Stimulated activated CD4-positive, alpha-beta T cell treated with anti-CD3 and anti-CD28 coated beads, Interleukin-4, amount 100 ng/mL, for 4 hours (primary cell): ENCODE measurements at places on chromosomes 13 and 19.
A peak's percentile ranks its signal among the peaks of the same experiment; 100 is the strongest.

DNA sequence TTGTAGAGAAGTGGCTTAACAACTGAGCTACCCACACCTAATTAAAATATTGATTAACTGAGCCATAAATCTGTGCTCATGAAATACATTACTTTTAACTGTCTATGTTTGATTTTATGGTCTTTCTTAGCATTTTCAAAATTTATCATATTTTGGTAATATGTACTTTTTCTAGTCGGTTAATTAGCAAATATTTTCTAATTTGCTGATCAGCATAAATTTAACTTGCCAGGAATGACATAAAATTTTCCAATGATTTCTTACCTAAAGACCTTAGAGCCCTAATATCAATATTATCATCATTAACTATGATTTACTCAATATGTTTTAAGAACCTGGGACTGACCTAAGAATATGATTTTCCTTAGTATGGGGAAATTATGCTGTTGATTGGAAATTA lies 19.9 kb upstream of the COG6 start:
- no peak for DNase-seq

- DNase-seq: no peak
Measured at GRCh38 chr13:113901231-113901630, 37.4 kb upstream of the GAS6 start.

GRCh38 chr13:91664039-91664438 lies 265.6 kb downstream of the GPC5 start:
- no peak for DNase-seq

GRCh38 chr13:58376775-58377174 lies 745.2 kb downstream of the PCDH17 start:
- DNase-seq: no peak

DNA sequence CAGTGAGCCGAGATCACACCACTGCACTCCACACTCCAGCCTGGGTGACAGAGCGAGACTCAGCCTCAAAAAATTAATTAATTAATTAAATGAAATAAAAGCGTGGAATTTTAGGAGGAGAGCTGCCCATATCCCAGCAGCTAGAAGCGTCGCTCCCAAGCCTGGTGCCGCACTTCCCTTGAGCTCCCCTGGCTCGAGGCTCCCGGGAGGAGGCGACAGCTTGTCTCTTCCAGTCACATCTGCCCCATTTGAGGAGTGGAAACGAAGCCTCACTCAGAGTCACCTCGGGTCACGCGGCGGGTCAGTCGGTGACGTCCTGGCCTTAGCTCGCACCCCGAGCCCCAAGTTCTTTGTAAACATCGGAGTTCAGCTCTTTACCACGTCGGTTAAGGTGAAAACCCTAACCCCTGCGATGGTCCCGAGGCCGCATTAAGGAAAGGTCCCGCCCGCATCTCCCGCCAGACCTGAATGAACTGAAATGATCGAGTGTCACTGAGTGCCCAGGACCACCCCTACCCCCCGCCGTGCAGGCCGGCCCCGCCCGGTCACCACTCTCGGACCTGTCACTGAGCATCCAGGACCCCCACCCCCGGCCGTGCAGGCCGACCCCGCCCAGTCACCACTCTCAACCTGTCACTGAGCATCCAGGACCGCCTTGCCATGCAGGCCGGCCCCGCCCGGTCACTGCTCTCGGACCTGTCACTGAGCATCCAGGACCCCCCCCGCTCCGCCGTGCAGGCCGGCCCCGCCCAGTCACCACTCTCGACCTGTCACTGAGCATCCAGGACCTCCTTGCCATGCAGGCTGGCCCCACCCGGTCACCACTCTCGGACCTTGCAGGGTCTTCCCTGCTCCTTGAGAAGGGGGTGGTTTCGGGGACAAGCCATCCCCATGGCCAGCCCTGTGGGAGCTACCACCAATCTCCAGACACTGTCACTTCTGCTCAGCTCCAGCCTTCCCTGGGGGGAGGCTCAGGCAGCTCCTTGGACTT lies 176.9 kb downstream of the KDM4B start:
- no peak for DNase-seq

- DNase-seq: no peak
Measured at GRCh38 chr13:62512194-62513141, 1096.8 kb upstream of the PCDH20 start.

DNA sequence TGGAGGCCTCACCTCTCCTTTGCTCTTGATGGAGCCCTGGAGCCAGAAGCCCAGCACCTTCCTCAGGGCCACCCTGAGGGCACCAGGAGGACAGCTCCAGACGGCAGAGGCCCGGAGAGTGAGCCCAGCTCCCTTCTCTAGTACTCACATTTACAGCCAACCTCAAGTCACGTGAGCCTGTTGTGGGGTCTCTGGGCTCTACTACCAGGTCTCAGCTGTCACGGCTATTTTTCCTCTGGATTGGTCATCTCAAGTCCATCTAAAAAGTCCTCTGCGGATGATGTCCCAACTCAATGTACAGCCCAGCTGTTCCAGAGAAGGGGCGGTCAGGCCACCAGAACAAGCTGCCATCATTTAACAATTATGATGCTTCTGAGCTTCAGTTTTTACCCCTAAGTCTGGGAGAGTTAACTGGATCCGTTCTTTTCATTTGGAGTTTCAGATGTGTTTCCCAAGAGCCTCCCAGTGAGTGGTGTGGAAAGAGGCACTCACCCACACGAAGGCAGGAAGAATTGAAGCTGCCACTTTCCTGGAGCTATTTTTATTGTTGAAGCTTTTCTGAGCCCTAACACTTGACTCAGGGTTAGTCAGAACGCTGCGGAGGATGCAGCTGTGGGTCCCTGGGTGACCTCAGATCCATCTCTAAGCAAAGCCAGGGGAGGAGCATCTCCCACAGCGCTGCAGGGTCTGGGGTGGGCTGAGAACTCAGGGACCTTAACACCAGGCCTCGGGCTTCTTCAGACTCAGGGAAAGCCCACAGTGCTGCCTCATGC lies 143.5 kb upstream of the UBL3 start:
- DNase-seq: no peak

DNA sequence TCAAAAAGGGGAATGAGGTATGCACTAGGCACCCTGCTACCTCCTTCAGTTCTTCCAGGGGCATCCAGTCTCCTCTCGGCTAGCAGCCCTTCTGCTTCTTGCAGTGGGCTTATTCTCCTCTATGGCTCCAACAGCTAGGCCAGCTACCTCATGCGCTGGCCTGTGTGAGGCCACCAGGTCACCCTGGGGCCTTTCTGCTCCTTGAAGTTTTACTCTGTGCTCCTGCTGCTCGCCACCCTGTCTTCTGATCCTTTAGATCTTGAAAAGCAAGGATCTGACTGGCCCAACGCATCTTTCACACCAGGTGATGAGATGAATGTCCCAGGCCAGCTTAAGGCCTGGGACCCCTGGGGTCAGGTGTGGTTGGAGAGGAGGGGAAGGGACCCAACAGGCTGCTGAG lies 66.2 kb downstream of the RUBCNL start:
- no peak for DNase-seq

DNA sequence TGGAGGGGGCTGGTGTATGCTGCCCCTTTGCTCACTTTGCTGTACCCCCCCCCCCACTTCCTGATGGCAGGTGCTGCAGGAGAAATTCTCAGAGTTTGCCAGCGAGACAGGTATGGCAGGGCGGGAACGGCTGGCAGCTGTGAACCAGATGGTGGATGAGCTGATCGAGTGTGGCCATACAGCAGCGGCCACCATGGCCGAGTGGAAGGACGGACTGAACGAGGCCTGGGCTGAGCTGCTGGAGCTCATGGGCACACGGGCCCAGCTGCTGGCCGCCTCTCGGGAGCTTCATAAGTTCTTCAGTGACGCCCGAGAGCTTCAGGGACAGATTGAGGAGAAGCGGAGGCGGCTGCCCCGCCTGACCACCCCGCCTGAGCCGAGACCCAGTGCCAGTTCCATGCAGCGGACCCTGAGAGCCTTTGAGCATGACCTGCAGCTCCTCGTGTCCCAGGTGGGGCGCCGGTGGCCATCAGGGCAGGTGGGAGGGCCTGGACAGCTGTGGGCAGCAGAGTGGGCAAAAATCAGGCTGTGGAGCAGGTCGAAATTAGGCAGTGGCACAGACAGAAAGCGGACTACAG lies 19.6 kb upstream of the SHKBP1 start:
- no peak for DNase-seq

GRCh38 chr13:113666329-113666670 lies 719 bp upstream of the GRK1 start:
- no peak for DNase-seq

- no peak for DNase-seq
Measured at GRCh38 chr19:14401468-14402195, 17.5 kb downstream of the DDX39A start.

DNA sequence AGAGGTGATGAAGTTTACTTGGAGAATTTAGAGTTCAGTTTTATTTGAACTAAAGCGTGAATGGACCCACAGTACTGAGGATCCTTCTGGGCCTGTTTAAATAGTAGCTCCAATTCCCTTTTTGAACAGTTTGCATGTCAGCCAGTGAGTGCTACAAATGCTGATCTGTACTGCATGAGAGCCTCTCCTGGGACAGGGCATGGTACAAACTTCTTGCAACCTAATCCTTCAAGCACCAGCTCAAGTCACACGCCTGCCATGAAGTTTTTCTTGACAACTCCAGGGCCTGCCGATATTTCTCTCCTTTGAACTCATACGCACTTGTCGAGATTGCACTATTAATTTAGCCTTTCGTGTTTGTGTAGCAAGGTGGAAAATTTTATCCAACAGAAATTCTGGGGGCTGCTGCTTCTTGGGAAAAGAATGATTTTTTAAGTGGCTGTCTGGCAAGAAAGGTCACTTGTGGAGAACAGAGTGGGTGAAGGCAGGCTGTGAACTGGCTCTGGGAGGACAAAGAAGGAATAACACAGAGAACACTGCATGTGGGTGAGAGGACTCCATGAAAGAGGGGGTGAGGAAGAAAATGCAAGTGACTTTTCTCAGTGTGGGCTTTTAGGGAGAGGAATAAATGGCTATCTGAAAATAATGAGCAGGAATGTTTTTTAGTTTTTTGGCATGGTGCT lies 192.5 kb downstream of the NDFIP2 start:
- no peak for DNase-seq

- no peak for DNase-seq
Measured at GRCh38 chr13:106350208-106350607, 185.3 kb downstream of the EFNB2 start.

- DNase-seq: no peak
Measured at GRCh38 chr13:60944863-60945262, 470.8 kb downstream of the PCDH20 start.

- no peak for DNase-seq
Measured at GRCh38 chr19:14443632-14444216, 10.6 kb downstream of the PKN1 start.

- DNase-seq: no peak
Measured at GRCh38 chr13:75264611-75265010, 217.4 kb downstream of the TBC1D4 start.

GRCh38 chr13:99051768-99052455 lies 74.0 kb upstream of the DOCK9 start:
- no peak for DNase-seq

GRCh38 chr13:43411211-43411610 lies 375.6 kb downstream of the ENOX1 start:
- no peak for DNase-seq

GRCh38 chr19:34678421-34678820 lies 943 bp downstream of the ZNF302 start:
- DNase-seq: no peak

DNA sequence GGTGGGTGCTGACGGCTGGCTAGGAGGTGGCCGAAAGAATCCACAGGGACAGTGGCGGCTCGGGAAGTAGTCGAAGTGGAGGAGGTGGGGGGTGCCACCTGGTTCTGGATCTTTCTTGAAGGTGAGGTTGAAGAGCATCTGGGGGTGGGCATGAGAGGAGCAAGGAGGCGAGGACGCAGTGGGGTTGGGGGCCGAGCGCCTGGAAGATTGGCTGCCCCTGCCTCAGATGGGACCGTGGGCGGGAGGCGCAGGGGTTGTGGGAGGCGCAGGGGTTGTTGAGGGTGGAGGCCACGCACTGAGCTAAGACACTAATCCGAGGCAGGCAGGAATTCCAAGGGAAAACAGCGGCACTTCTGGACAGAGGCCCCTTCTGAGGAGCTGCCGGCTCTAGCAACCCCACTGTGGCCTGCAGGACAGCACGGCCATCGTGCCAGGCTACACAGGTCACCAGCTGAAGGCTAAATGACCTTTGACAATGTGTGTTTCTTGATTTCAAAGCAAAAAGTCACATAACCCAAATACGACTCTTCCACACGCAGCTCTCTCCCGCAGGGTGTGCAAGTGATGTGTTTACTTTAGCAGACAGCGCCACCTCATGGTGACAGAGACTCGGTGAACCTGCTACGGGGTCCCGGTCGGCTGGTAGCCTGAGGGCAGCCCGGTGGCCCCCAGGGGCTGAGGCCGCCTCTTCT lies 44.1 kb upstream of the RANBP3 start:
- peak; percentile 69 for DNase-seq

- no peak for DNase-seq
Measured at GRCh38 chr19:42203700-42204099, 13.8 kb downstream of the DEDD2 start.

- DNase-seq: no peak
Measured at GRCh38 chr13:112487127-112487517, 100.8 kb downstream of the TUBGCP3 start.

GRCh38 chr13:32632343-32632909 lies 46.2 kb downstream of the PDS5B start:
- no peak for DNase-seq

- no peak for DNase-seq
Measured at GRCh38 chr13:79749984-79750551, 269.1 kb downstream of the NDFIP2 start.

DNA sequence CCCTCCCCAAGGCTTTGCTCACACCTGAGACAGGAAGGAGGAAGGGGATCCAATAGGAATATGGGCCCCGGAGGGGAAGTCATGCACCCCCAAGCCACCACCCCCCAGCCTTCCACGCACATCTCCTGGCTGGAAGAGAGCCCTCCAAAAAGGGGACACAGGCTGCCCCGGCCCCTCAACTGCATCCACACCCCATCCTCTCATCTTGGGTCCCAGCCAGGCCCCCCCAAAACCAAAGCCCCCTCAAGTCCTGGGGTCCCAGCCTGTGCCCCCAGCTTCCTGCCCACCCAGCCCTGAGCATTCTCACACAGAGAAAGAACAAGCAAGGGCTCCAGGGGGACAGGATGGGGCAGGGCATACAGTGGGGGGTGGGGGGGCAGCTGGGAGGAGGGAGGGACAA lies 12.1 kb downstream of the SMIM24 start:
- DNase-seq: no peak

DNA sequence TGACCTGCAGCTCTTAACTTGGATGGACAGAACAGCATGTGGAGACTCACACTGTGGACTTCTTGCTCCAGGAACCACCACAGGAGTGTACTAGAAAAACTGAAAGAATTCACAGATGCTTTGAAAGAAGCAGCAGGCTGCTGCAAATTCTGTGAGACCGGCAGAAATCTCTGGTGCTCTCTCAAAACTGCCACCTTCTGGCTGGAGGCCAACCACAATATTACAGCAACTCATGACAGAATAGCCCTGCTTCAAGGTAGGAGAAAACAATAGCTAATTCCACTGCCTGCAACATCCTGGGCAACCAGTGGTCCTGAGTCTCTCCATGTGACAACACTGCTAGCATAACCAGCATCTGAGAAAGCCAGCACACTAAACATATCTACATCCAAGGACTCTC lies 26.9 kb downstream of the CDK8 start:
- DNase-seq: no peak

DNA sequence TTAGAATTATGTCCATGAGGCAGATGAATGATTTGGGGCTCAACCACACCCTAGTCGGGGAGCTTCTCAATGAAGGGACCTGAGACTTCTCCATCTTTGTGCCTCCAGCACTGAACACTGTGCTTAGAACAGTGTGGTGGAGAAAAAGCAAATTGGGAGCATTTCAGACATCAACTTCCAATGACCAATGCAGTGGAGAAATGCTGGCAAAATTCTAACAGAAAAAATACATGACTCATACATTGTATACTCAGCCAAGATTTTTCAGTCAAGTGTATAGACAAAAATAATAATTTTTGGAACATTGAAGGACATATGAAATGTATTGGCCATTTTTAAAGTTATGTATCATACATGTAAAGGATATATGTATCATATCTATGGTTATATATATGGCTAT lies 134.7 kb downstream of the FGF14 start:
- DNase-seq: no peak
